ENCODE measurements at places on chromosomes 12 and 14.
A peak's percentile ranks its signal among the peaks of the same experiment; 100 is the strongest.

- DNase-seq, result no peak
Measured at GRCh38 chr12:122111089-122111641, 32.6 kb downstream of the MLXIP start.

DNA sequence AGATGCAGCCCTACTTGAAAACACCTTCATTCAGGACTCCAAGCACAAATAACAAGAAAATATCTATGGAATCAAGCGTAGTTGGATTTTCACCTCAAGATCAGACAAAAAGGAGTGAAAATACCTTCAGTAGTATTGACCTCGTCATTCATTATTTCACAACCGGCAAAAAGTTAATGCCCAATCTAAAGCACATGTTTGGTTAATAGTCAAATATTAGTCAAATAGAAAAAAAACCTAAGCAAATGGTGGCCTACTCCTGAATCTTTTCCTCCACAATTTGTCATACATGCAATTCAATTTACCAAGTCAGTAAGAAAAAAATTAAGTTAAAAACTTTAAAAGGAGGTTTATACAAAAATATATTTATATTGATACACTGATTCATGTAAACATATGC, 50.0 kb downstream of the SLC38A4 start:
- no peak for DNase-seq

DNA sequence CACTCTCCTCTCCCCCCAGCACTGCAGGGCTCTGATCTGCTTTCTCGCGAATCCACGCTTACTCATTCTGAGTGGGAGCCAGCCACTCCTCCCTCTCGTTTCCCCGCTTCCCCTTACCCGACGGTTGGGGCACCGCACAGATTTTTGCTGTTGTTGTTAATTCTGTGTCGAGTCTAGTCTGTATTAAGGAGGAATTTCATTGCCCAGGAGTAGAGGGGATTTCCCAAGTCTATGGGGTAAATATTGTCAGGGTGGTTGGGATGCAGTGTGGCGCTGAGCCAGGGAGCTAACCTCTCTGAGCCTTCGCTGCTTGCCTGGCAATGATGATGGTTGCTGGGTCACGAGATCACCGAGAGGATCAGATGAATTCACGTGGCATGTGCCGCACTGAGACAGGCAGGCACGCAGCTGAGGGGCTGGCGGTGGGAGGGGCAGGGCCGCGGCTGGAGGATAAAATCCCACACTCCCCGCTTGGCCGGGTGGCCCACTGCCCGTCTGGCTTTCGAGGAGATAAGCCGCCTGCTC, 18.5 kb downstream of the NCOR2 start:
- no peak for DNase-seq

DNA sequence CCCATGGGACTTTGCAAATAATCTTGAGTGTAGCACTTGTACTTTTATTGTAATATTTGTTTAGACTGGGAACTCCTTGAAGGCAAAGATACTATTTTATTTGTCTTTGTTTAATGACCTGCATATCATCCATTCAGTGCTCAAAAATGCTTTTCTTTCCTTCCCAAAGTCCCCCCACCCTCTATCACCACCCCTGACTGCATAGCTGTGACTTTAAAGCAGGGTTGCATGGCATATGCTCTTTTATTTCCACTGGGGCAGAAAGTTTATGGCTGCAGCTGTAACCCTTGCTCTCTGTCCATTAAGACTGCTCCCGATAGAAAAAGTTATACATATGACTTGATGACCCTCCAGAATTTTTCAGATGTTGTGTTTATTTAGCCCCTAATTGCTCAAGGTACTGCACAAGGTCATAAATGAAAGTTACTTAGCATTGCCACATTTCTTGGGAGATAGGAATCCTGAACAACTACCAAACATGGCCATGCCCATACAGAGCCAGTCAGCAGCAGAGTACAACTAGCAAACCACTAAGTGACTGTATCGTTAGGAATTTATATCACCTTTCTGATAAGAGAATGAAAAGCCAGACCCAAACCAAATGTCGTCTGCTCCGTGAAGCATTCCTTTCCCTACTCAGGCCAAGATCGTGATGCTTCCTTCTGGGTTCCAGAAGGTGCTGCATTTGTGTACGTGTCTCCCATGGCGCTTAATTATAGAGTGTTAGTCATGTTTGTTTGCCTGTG, 114.3 kb downstream of the DIP2B start:
- no peak for DNase-seq

- DNase-seq, result no peak
Measured at GRCh38 chr14:35068238-35069012, 22.4 kb downstream of the FAM177A1 start.

- DNase-seq, result no peak
Measured at GRCh38 chr12:105670672-105671071, 340.2 kb downstream of the C12orf75 start.

DNA sequence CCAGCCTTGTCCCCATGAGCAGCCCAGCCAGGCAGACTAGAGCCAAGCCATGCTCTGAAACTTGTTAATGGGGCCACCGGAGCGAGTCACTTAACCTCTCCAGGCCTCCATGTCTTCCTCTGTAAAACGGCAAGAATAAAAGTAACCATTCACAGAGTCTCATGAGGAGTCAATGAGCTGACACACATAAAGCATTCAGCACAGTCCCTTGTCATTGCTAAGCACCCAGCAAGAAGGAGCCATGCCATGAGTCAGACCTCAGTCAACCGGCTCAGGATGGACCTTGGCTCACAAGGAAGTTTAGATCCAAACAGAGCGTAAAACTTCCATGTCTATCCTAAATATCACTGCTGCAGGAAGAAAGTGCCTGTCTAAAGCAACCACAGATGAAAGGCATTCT, 10.6 kb downstream of the FICD start:
- DNase-seq, result no peak

GRCh38 chr14:97036086-97036852, 239.1 kb downstream of the VRK1 start:
- DNase-seq, result no peak

- DNase-seq, result peak; percentile 51
Measured at GRCh38 chr14:71855399-71856036, 76.7 kb upstream of the RGS6 start.

DNA sequence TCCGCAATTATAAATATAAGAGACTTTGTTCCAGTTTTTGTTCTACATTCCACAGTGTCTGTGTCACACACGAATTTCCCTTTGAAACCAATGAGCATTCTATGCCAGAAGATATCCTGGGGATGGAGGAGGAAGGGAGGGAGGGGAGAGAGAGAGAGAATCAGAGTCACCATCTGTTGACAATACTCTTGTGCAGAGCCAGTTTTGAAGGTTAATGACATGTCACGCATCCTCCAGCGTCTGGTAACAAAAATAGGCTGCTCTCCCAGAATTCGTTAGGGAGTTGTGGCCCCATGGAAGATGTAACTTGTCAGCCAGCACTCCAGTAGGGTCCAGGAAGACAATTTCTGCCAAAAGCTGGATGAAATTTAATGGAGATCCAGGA, 213.5 kb upstream of the KRR1 start:
- no peak for DNase-seq

GRCh38 chr12:3416159-3416558, 74.8 kb upstream of the PRMT8 start:
- DNase-seq, result no peak

DNA sequence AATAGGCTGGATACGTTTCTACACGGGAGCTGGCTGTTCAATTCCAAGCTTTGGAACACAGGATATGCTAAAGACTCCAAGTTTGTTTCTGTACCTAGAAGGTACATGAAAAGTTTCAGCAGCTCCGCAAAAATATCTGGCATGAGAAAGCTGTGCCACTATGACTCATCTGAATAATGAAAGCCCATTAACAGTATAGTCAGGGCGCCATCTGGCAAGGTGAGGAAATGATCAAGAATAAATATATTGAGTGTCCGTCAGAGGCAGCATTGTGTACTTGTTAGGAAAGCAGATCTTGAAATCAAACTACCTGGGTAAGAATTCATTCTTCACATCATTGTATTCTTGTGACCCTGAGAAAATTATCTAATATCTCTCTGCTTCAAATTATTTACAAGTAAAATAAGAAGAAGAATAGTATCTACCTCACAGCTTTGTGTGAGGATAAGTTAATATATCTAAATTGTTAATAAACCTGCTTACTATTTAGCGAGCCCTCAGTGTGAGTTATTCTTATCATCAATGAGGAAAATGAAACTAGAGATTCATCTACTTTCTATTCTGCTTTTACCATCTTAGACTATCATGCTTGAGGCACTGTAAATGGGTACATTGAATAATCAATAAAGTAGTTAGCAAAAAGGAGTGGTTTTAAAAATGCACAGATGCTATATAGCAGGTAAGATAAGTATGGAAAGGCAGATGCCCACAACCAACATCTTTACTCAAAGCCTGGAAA, 53.5 kb downstream of the FSCB start:
- DNase-seq, result no peak

DNA sequence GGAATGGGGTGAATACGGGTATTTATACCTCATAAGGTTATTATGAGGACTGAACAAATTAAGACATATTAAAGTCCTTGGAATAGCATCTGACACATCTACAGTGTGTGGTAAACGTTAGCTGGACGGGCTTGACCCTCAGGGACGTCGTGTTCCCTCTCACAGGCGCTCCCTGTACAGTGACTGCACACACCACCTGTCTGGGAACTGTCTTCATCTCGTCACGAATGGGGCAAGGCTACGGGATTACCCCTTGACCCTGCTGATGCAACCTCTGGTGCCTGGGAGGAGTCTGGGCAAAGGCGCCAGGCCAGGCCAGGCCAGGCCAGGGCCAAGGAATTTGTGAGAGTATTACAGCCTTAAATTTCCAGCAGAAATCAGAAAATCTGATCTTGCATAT, 191.1 kb downstream of the CALM1 start:
- DNase-seq, result no peak

DNA sequence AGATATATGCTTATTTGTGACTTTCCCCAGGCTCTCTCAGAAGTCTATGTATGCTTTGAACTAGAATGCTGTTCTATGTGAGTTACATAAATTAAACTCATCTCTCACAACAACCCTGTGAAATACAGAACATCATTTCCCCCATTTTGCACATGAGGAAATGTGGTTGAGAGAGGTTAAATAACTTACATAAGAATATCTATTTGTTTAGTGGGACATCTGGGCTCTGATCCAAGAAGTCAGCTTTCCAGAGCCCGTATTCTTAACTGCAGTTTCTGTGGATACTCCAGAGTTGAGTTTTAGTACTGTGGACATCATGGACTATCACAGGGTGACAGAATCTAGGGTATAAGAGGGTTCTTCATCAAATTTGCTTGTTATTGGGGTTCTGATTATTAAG, 242.5 kb upstream of the ARHGAP5 start:
- DNase-seq, result no peak

DNA sequence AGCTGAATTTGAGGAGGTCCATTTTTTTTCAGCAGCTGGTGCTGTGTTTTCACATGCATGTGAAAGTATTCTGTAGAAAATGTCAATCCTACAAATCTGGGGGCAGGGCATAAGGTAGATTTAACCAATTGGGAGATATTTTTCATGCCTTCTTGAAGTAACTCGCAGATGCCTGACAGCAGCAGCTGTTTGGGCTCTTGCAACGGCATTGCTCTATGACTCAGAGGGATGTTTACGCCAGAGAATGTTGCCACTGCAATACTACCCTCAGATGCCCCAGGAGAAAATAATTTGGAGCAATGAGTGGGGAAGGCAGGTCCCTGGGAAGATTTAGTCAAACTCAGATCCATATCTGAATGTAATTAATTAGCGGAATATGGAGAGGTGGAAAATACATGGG, 42.5 kb upstream of the MYBPC1 start:
- no peak for DNase-seq

DNA sequence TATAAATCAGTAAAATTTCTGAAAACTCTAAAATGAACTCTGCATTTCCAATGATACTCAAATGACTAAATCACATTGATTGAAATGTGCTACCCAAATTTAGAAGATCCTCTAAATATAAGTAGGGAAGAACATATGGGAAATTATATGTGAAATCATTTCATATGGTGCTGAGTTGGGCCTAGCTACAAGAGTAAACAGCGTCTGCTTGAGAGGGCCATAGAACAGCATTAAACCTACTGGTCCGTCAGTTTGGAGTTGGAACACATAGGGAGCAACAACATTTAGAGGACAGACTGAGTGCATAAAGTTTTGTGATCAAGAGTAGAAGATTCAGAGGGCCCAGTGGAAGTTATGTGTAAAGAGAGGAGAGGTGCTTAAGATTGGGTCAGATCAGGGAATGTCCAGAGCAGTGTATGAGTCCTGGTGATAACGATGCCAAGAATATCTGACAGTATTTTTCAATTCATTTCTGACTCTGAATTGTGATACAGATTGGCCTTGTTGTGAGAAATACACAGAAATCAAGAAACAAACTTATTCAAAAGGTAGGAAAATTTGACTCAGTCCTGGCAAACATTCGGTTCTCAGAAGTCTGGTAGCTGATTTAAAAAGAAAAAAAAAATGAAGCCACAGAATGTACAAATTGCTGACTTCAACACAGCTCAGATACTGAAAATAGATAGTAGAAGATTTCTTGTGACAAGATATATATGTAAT, 362.2 kb downstream of the CCDC91 start:
- no peak for DNase-seq

DNA sequence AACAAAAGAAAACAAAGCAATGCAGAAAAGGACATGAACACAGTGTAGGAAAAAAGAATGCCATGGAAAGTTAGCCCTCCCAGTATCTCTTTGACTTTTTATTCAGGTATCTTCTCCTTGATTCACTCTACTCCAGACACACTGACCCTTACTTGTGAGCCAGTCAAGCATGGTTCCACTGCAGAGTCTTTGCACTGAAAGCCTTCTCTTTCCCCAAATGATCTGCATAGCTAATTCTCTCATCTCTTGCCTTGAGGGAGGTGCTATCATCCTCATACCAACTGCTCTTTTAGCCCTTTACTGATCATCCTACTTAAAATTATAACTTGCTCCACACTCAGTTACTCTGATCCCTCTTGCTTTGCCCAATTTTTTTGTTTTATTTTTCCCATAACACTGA, 101.2 kb upstream of the SLC16A7 start:
- DNase-seq, result no peak

- DNase-seq, result no peak
Measured at GRCh38 chr14:81286574-81287370, 66.0 kb upstream of the GTF2A1 start.

- no peak for DNase-seq
Measured at GRCh38 chr12:59861635-59862034, 265.8 kb downstream of the SLC16A7 start.

DNA sequence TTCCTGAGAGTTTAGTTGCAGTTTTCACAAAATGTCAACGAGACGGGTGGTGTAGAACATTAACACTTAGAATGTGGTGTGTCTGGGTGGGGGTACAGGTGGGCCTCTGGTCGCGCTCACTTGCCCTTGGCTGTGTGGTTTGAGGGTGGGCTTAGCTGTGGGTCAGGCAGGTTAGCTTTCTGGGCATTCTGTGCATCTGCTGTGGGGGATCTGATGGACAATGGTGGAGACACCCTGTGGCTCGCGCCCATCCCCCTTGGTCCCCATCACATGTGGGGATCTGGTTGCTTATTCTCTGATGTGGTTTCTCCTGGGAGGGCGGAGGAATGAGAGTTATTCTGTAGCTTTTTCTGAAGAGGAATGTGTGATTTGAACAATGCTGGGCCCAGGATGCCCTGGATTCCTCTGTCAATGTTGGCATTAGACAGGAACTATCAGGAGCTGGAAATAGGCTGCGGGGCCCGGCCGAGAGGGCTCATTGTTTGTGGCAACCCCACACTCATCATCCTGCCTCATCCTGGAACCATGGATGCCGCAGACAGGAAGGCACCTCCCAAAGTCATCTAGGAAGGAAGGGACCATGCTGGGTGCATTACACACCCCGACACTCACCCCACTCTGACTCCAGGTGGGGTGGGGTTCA, 101.6 kb downstream of the TSPAN9 start:
- DNase-seq, result no peak

- no peak for DNase-seq
Measured at GRCh38 chr14:103232031-103232808, 101.8 kb upstream of the EIF5 start.

GRCh38 chr12:45668641-45669040, 60.9 kb upstream of the ARID2 start:
- DNase-seq, result no peak

Measured in stimulated activated CD4-positive, alpha-beta T cell treated with anti-CD3 and anti-CD28 coated beads, Interleukin-12 subunit alpha, Interleukin-12 subunit beta, amount 100 ng/mL, for 4 hours (primary cell).